ENCODE measurements at places on chromosomes 3 and 15.

GRCh38 chr3:5305684-5305989, 118.1 kb downstream of the EDEM1 start:
- no peak for DNase-seq

DNA sequence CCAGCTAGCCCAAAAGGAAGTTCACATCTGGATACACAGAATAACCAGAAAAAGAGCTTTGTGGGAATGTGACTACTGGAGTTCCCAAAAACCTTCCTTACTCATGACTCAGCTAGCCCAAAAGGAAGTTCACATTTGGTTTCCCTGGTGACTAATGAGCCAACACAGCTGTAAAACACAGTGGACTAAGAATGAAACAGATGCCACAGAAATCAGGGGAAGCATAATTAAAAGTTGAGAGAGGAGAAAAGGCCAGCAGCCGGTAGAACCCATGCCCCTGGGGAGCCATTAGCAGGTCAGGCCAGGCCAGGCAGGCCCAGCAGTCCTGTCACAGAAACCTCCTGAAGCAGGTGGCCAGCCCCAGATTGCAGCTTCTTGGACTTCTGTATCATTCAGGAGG, 130.3 kb downstream of the GHSR start:
- DNase-seq: no peak

- DNase-seq: no peak
These were observed 184.9 kb upstream of the LPP start for GRCh38 chr3:187968883-187969580.

GRCh38 chr3:187679638-187680396, 9.6 kb upstream of the SST start:
- DNase-seq: no peak

- no peak for DNase-seq
These were observed 60.9 kb downstream of the ARNT2 start for GRCh38 chr15:80464951-80465625.

DNA sequence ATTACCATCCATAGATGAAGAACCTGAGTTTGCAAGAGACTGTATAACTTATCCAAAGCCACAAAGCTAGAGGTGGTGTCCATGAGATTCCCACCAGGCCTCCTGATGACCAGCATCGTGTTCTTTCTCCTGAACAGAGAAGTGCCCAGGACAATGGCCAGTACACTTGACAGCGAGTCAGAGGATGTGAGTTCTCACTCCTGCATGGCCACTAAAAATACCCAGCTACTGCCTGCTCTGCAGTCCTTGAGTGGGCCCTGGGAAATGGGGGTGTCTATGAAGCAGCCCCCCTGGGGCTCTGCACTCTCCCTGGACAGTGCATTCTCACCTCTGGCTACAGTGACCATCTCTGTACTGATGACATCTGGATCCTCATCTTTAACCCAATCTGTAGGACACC, 201.2 kb downstream of the RPLP1 start:
- no peak for DNase-seq

Measured in natural killer cell treated with Interleukin-12 subunit alpha and Interleukin-12 subunit beta and Interleukin-15 and Interleukin-18, amount 100 ng/mL, for 72 hours (primary cell).